ENCODE measurements at places on chromosomes 6 and 20. TPM values are rescaled to one million over a fixed set of nuclear protein-coding genes. Genes with fewer than 3 reads are reported as not detected.
A peak's percentile ranks its signal among the peaks of the same experiment; 100 is the strongest.

- H3K27me3 ChIP-seq: no peaks in the 10 kb centered on the region
- H3K4me1 ChIP-seq: no peaks in the 10 kb centered on the region
- no peak for DNase-seq
- no peak overlapping the region for H3K4me3 ChIP-seq
- no peak overlapping the region for H3K27ac ChIP-seq
These were observed 49.1 kb upstream of the PLCB1 start for GRCh38 chr20:8082989-8083388.

The CLDN20 gene
- total RNA-seq: not detected

DNA sequence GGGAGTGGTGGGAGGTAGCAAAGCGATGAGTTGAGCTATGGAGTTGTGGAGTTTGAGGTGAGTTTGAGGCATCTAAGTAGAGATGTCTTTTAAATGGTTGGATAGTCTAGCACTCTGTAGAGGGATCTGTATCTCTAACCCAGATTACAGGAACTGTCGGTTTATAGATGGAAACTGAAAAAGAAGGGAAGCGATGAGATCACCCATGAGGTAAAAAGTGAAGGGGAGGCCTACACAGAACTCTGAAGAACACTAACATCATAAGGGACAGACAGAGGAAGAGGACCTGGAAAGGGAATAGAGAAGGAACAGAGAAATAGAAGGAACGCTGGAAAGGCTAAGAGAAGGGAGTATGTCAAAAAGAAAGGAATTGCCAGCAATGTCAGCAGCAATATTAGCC, 2.5 kb downstream of the HINT3 start:
- H3K4me1 ChIP-seq: peaks cover 11% of the 10 kb centered on the region
- no peak overlapping the region for H3K27ac ChIP-seq
- peaks cover 6% of the 10 kb centered on the region for H3K27me3 ChIP-seq
- H3K36me3 ChIP-seq: no peaks in the 10 kb centered on the region

The RNF39 gene
- not detected for total RNA-seq

The EEF1A1 gene
- 5,026 TPM for total RNA-seq

DNA sequence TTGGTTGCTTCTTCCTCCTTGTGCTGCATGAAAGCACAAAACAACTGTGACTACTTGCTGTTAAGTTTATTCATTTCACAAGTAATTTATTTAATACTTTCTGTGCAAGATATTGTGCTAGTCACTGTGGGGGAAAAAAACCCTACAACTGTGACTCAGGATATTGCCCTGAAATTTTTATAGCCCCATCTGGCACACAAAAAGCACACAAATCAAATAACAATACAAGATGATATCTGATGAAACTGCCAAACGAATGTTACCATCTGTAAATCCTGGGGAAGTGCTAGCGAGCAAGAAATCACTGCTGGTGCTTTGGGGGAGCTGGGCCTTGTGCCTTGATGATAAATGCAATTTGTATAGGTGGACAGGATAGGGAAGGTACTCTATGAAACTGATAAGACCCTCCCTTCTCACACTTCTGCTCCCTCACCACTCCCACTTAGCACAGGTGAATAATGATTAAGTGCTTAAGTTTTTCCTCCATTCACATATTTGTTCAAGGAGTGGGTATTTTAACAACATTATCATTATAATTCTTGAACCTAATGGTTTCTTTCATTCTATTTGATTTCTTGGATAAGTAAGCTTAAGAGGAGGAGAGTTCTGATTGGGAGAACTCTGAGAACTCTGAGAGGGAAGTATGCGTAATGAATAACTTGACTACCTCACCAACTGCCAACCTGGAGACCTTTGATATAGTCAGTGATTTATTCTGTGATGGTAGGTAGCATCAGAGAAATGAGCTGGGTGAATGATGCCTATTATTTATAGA, 115.3 kb downstream of the RTN4IP1 start:
- H3K27ac ChIP-seq: peak overlapping the region; percentile 96
- H3K36me3 ChIP-seq: peaks cover 27% of the 10 kb centered on the region
- H3K27me3 ChIP-seq: no peaks in the 10 kb centered on the region
- no peak for DNase-seq

DNA sequence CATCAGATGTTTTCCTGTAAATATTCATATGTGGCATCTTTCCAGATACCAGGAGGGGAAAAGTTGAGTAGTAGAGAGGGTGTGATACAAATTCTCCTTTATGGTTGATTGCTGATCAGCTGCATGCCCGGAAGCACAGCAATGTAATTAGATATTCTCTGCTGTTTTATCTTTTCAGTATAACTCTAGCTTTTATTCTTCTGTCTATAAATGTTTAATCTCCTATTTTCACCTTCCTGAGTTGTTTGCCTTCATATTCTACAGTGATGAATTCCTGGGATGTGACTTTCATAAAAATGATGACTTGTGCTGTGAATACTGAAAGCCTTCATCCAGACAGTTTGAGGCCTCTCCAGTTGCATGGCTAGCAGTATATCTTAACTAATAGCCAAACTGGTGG, 53.7 kb downstream of the SH3BGRL2 start:
- H3K27ac ChIP-seq: no peak overlapping the region
- H3K4me3 ChIP-seq: no peak overlapping the region
- DNase-seq: no peak
- H3K27me3 ChIP-seq: peaks cover 2% of the 10 kb centered on the region
- H3K36me3 ChIP-seq: peaks cover 1% of the 10 kb centered on the region

The SCGN gene
- not detected for total RNA-seq

GRCh38 chr20:12936020-12936419, 72.8 kb upstream of the SPTLC3 start:
- DNase-seq: no peak
- no peaks in the 10 kb centered on the region for H3K4me1 ChIP-seq
- H3K4me3 ChIP-seq: no peak overlapping the region
- no peaks in the 10 kb centered on the region for H3K36me3 ChIP-seq
- no peak overlapping the region for H3K27ac ChIP-seq

DNA sequence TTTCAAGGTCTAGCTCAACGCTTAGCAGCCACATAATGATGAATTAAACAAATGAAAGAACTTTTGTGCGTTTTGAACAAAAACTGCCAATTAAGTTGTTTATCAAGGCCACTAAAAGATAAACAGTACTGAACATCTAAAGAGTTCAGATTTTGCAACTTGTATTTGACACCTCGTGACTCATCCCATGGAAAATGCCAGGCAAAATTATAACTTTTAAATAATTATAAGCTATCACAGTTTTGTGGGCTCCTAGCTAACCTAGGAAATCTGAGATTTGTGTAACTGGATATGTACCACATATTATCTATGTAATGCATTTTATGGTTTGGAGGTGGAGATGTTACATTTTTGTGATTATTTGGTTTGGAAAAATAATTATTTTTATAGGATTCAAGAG, 9.6 kb upstream of the BAG2 start:
- H3K27ac ChIP-seq: no peak overlapping the region
- H3K4me1 ChIP-seq: peaks cover 8% of the 10 kb centered on the region
- H3K4me3 ChIP-seq: no peak overlapping the region
- H3K36me3 ChIP-seq: peaks cover 62% of the 10 kb centered on the region

- DNase-seq: no peak
- H3K4me1 ChIP-seq: peaks cover 4% of the 10 kb centered on the region
- no peaks in the 10 kb centered on the region for H3K27me3 ChIP-seq
- peak overlapping the region; percentile 59 for H3K4me3 ChIP-seq
- peak overlapping the region; percentile 37 for H3K27ac ChIP-seq
These were observed 50.5 kb upstream of the PAK5 start for GRCh38 chr20:9889270-9889981.

DNA sequence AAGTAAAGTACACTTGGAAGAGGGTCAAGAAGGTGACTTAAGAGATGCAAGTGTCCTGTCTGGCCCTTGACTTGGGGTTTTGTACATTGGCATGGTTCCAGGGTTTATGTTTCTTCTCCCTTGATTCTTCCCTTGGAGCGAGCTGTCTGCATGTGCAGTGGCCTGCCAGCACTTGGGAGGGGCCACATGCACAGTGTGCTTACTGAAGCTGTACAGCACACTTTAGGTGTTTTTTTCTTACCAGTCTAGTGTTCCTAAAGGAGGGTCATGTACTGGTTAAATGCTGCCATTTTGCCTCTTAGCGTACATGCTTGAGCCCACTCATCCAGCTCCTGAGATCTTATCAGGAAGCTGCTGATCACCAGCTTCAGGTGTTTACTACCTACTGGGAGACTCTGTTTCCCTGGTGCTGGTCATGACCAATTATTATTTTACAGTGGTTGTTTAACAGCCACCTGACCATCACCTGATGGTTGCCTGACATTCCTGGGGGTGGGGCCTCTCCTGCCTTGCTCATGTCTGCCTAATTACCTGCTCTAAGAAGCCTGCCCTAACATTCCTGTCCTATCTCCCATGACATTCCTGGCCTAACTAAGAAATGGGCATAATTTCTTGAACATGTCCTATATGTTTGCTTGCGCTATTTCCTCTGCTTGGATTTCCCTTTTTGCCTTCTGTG, 182.9 kb downstream of the MCHR2 start:
- no peaks in the 10 kb centered on the region for H3K4me1 ChIP-seq
- peaks cover 38% of the 10 kb centered on the region for H3K27me3 ChIP-seq
- H3K27ac ChIP-seq: no peak overlapping the region
- no peaks in the 10 kb centered on the region for H3K36me3 ChIP-seq

The TBX18 gene
- total RNA-seq: not detected

GRCh38 chr6:5208471-5208971, 52.2 kb downstream of the LYRM4 start:
- peaks cover 9% of the 10 kb centered on the region for H3K4me1 ChIP-seq
- no peak for DNase-seq
- H3K27ac ChIP-seq: no peak overlapping the region
- no peaks in the 10 kb centered on the region for H3K27me3 ChIP-seq
- H3K4me3 ChIP-seq: no peak overlapping the region

- no peaks in the 10 kb centered on the region for H3K4me1 ChIP-seq
- H3K27me3 ChIP-seq: no peaks in the 10 kb centered on the region
- no peak overlapping the region for H3K4me3 ChIP-seq
- DNase-seq: no peak
- H3K36me3 ChIP-seq: peaks cover 3% of the 10 kb centered on the region
These were observed 107.4 kb downstream of the B3GAT2 start for GRCh38 chr6:70849348-70850069.

All from activated CD8-positive, alpha-beta memory T cell treated with anti-CD3 and anti-CD28 coated beads, Interleukin-2, amount 10 ng/mL, durations not matched to agents 7 days and 5 days (primary cell).